ENCODE measurements at places on chromosomes 6 and 20.
A peak's percentile ranks its signal among the peaks of the same experiment; 100 is the strongest.

DNA sequence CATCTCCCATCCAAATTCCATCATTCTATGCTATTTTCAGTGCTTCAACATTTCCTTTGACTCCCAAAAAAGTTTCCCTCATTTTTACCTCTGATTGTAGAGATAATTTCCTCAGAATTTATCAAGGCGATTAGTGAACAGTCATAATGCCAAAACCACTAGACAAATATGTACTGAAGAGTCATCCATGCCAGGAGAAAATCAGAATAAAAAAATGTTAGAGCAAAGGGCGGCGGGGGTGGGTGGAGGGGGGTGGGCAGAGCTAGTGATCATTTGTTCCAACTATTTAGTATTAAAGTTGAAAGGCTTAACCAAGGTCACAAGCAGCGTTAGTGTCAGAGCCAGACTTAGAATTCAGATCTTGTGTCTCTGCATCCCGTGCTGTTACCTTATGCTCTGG lies 5.3 kb upstream of the ADGRF5 start:
- no peak for DNase-seq

GRCh38 chr6:99416892-99417767 lies 8.0 kb downstream of the PNISR start:
- DNase-seq = no peak

- peak; percentile 46 for DNase-seq
Measured at GRCh38 chr6:149209871-149210775, 107.4 kb upstream of the TAB2 start.

DNA sequence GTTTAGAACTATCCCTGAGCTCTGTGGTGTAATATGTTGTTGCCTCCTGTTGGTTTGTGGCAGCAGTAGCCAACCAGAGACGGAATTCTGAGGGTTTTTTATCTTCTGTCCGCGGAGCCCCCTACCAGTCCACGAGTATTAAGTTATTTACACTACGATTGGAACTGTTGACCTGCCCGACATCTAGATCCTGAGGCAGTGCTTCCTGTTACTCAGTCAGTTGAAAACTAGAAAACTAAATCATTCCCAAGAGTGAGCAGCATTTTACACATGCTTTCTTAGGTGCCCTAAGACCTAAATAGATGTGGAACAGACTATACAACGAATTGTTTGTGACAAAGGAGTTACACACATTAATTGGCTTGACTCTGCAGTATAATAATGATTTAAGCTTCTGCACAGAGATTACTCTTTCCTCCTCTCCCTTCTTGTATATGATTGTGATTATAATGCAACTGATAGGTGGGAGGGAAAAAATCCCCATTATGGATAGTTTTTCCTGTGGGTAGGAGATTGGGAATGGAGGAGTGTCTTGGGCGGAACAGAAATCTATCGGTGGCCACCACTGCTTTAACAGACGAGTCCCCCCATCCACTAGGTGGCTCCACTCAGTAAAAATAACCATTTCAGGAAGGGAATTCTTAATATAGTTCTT lies 1.7 kb downstream of the LOC128125822 start:
- peak; percentile 88 for DNase-seq

DNA sequence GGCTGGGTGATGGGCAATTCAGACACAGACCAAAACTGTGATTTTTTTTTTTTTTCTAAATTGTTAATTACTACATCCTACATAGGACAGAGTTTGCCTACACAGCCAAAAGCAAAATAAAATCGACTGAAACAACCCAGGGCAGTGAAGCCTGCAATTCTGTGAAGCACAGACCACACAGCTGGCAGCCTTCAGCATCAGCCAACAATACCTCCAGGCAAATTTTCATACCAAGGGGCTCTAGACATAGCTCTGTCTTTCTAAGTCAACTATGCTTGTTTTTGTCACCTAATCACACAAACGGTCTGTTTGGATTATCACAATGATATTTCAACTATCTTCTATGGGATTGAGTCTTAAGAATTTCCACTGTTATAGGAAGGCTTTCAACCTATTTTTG lies 17.6 kb downstream of the RMND1 start:
- DNase-seq = no peak

- peak; percentile 56 for DNase-seq
Measured at GRCh38 chr6:100948381-100949133, 67.4 kb upstream of the ASCC3 start.

DNA sequence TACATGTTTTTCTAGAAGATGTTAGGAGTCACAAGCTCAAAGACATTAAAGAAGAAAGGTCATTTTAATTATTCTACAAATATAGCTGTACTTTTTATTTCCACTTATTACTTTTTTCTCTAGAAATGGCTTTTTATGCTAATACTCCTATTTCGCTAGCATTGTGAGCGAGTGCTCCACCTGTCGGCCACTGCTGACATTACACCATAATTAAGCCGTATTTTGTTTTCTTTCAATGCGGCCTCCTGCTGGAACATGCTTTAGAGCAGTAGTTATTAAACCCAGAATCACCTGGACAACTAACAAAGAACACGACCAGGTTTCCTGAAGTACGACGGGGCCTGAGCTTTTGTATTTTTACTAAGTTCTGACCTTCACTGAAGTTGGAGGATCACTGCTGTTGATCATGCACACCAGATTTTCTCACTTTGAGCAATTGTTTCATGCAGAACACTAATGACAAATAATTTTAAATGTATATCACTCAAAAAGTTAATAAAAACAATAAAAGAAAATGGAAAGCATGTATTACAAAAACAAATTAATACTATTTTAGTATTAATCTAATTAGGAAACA lies 74.1 kb upstream of the PAK5 start:
- peak; percentile 39 for DNase-seq

GRCh38 chr6:16812993-16813392 lies 51.7 kb upstream of the ATXN1 start:
- DNase-seq = no peak

- no peak for DNase-seq
Measured at GRCh38 chr6:35488517-35488862, 8.4 kb downstream of the TEAD3 start.

DNA sequence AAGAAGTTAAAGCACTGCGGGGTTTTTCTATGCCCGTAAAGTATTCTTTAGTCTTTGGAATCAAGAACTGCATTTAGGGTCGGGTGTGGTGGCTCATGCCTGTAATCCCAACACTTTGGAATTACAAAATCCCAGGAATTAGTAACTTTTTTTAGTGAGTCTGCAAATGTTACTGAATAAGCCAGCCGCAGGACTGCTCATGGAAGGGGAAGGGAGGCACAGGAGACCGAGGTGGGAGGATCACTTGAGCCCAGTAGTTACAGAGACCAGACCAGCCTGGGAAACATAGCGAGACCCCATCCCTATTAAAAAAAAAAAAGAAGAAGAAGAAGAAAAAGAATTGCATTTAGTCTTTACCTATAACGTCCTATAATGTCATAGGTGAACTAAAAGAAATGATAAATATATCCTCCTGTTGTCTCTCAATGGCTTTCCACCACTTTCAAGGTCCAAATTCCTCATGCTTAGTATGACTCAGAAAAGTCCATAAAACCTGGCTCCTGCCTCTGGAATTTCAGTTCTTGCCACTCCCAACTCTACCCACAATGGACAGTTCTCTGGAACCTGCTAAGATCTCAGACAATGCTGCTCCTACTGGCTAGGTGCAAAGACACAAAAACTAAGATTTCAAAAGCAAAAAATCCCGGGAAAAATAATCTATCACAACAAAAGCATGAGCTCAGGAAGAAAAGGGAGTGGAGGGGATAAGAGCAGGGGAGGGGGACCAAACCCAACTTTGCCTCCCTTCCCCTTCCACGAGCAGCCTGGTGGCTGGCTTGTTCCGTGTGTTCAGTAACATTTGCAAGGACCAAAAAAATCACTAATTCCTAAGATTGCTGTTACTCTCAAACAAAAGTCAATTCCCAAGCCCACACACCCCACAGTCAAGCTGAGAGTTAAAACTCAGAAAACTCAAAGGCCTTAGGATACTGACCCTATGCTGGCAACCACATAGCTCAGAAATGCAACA lies 39.0 kb downstream of the B4GALT5 start:
- DNase-seq = peak; percentile 42

DNA sequence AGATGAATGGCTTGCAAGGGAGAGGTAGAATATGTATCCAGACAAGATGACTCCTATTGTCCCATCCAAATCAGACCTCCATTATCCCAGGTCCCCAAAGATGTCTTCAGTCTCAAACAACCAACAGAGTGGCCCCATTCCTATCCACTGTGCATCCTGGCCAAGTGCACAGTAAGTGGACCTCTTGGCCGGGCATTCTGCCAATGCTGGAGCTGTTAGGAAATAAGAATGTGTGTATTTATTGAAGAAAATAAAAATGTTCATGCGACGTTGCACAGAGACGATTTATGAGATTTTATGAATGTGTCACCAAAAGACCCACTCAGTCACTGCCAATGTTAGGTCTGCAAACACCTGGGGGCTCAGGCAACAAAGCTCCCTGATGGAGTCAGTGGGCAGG lies 196.0 kb downstream of the MAFB start:
- DNase-seq = peak; percentile 35

DNA sequence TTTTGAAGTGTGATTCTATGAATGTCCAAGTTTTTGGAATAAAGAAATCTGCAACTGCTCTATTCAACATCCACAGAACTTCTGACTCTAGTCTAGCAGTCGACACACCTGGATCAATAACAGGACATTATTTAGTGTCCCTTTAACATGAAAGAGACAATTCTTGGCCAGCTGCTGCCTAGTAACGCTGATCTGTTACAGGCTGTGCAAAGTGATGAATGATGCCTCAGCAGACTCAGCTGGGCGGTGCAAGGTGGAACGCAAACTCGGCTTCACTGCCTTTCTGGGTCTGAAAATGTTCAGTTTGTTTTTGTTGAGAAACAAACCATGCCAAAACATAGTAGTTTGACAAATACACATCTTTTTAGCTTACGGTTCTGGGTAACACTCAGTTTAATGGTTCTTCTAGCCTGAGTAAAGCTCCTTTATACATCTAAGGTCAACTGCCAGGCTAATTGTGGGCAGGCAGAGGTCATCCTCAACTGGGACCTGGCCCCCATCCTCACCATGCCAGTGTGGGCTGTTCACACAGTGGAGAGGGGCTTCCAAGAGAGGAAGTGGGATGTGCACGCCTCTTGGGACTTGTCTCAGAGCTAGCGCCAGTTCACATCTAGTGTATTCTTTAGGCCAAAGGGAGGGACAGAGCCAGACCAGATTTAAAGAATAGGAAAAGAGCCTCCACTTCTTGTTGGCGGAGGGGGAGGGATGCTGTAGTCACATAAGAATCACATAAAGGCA lies 879.7 kb downstream of the QKI start:
- no peak for DNase-seq

GRCh38 chr20:35621560-35621946 lies 5.9 kb downstream of the SPAG4 start:
- DNase-seq = no peak

GRCh38 chr20:51385646-51386530 lies 156.6 kb downstream of the NFATC2 start:
- no peak for DNase-seq

GRCh38 chr6:159973951-159974350 lies 5.1 kb downstream of the IGF2R start:
- DNase-seq = no peak

- no peak for DNase-seq
Measured at GRCh38 chr6:42742116-42742894, 3.6 kb downstream of the TBCC start.

DNA sequence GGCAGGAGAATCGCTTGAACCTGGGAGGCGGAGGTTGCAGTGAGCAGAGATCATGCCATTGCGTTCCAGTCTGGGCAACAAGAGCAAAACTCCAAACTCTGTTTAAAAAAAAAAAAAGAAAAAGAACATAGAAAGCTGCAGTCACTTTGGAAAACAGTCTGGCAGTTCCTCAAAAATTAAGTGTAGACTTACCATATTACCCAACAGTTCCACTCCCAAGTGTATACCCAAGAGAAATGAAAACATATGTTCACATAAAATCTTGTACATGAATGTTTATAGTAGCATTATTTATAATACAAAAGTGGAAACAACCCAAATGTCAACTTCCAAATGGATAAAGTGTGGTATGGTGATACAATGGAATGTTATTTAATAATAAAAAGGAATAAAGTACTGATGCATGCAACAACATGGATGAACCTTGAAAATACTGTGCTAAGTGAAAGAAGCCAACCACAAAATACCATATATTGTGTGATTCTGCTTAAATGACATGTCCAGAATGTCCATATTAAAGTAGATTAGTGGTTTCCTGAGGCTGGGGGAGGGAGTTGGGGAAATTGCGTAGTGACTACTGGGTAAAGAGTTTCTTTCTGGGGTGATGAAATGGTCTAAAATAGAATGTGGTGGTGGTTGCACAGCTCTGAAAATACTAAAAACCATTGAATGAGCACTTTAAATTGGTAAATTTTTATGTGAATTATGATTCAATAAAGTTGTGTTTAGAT lies 62.9 kb downstream of the SUN5 start:
- no peak for DNase-seq

DNA sequence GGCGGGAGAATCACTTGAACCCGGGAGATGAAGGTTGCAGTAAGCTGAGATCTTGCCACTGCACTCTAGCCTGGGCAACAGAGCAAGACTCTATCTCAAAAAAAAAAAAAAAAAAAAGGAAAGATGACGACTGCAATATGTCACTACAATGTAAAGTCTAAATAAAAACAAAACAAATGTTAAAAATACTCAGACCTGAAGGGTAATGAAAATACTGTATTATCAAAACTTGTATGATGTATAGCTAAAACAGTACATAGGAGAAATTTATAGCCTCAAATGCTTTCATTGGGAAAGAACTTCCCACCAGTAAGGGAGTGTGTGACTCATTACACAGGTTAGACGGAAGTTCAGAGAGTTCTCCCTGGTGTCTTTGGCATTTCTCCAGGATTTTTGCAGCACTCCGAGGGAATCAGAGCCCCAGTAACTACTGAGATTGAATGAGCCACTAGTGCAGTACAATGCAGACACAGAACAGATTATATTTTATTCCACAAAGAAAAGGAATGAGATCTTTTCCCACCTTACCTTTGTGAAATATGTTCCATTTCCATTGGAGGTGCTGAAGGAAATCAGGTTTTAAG lies 12.5 kb upstream of the RALGAPB start:
- DNase-seq = peak; percentile 88

GRCh38 chr6:86937219-86938079 lies at the start of gene HTR1E:
TSS of gene HTR1E (plus strand) at chr6:86937528. CDS start at chr6:87015335, 77,807 bp downstream.
- no peak for DNase-seq

DNA sequence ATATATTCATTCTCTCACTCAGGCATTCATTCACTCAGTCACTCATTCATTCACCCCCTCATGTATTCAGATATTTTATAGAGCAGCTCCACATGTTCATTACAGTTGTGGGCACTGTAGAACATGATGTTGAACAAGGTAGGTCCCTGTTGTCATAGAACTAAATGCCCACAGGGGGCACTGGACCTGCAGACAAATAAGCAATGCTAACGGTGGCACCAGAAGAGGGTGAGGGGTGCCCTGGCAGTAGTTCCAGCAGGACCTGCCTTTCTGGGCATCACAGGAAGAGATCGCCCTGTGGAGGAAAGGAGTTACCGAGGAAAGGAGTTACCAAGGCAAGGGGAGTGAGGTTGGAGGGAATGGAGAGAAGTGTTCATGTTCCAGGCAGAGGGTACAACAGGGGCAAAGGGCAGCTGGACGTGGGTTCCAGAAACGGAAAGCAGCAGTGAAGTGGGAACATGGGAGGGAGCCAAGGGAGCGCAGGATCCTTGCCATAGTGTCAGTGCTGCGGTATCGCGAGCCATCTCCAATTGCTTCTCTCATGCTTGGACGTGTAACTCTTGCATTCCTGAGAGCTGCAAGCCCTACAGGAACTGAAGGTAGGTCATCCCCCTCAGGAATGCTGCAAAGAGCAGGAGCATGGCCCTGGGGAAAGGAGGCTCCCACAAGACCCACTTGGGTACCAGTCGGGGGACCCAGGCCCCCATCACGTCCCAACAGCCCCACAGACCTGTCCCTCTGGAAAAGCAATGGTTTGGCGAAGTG lies 128.2 kb downstream of the EDN3 start:
- peak; percentile 45 for DNase-seq

GRCh38 chr6:152022303-152022702 lies 214.8 kb downstream of the ESR1 start:
- DNase-seq = no peak
